ENCODE measurements at places on chromosomes 7 and 10.

- DNase-seq, result no peak
Observed at GRCh38 chr7:43117095-43117494, 4.6 kb downstream of the HECW1 start.

DNA sequence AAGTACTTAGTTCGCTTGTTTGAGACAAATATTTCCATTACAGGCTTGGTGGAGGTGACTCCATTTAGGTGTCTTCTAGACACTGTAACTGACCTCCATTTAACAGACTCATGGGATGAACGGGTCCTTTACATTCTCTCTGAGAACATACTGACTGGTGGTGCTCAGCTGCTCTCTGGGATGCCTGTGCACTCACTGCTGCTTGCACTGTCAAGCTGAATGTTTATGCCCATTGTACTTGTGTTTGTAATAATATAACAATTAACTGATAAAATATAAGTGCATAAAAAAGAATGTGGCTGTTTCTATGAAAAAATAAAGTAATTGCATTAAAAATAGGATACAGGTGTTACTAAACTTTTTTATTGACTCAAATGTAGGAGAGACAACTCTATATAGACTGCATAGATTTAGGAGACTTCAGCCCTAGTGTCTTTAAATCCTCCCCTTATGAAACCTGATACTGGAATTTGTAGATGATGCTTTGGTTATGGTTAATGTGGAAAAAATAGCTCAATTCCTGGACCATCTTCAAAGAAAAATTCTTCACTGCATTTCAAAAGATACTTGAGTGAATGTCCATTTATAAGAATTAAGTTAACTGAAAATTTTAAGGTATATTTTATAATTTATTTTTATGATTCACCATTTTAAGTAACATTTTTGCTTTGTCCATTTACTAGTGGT, 85.4 kb downstream of the CDK14 start:
- DNase-seq, result no peak

DNA sequence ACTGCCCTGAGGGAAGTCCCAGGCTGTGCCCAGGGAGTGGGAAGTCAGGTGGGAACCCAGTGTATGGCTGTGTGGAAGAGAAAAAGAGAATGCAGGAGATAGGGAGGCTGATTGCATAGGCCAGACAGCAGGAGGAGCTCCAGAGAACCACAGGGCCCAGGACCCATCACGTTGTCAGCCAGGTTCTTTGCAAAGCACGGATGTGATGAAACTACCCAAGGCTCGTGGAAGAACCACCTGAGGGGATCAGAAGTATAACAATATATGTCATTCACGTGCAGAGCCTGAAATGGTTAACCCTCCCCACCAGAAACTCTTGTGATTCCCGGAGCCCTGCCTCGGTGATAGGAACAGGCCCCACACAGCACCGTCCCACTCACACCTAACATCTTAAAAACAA, 83.6 kb downstream of the LARP4B start:
- DNase-seq, result no peak

DNA sequence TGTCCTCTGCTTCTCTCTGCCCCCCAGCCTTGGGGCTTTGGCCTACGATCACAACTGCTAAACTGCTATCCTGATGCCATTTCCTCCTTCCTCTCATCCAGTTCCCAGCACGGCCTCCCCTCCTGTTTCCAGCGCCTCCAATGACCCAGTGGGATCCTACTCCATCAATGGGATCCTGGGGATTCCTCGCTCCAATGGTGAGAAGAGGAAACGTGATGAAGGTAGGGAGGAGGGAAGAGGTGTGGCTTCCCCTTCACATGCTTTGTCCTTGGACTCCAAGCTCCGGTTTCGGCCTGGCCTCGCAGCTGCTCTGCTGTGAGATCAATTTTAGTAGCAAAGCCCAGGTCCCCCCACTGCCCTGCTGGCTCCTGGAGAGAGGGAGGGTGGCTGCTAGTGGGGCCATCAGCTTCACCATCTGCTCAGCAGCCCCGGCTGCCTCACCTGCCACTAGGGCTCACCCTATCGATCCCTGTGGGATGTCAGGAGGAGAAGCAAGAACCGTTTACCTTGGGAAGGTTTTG, 35.8 kb downstream of the PAX2 start:
- DNase-seq, result no peak

GRCh38 chr7:101066141-101066832, 19.0 kb upstream of the TRIM56 start:
- DNase-seq, result no peak

GRCh38 chr7:87111877-87112276, 40.4 kb upstream of the DMTF1 start:
- DNase-seq, result no peak

DNA sequence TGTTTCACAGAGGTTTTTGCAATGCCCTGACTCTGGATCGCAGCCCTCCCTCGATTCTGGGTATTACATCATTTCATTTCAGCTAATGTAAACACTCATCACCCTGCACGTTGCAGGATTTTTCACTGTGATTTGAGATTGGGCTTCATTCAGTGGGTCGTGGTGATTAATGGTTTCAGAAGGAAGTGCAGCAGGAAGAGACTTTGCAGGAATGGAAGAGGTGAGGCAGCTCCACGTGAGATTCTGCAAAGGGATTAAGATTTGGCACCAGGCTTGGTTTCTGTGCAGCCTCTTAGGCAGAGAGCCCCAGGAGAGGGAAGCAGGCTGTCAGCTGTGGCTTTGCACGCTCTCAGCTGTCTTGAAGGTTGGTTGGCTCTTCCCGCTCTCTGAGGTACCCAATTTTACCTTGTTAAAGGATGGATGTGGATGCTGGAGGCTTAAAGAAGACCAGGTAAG, 95.2 kb downstream of the PLCE1 start:
- no peak for DNase-seq

- peak; percentile 36 for DNase-seq
Observed at GRCh38 chr10:11242443-11243387, 225.0 kb downstream of the CELF2 start.

DNA sequence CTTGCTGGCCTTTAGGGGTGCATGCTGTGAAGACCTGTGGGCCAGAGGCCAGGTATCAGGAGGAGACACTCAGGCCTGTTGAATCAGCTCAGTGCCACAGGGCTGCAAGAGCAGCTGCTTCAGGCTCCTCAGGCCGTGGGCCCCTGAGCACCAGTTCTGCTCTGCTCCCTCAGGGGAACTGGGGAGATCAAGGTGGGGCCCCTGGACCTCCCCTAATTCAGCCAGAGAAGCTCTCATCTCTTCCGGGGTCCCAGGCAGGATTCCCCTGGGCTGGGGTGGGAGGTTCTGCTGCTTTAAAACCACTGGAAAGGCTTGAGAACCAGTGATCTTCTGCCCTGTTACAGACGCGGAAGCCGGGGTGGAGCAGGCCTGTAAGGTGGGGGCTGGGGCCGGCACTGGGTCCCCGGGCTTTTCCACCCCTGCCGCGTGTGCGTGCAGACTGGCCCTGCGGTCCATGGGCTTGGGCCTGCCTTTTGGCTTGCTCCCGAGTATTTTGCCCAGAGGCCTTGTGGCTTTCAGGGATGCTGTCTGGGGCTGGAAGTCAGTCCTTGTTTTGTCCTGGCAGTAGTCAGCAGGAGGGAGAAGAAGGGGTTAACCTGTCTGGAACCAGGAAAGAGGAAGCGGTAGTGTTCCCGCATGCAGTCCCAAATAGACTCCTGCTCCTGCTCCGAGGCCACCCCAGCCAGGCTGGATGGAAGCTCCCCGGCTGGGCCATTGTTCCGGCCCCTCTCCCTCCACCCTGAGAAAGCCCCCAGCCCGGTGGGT, 74.3 kb downstream of the LHPP start:
- no peak for DNase-seq

- DNase-seq, result peak; percentile 35
Observed at GRCh38 chr10:80407812-80408241, 524 bp upstream of the PRXL2A start.

DNA sequence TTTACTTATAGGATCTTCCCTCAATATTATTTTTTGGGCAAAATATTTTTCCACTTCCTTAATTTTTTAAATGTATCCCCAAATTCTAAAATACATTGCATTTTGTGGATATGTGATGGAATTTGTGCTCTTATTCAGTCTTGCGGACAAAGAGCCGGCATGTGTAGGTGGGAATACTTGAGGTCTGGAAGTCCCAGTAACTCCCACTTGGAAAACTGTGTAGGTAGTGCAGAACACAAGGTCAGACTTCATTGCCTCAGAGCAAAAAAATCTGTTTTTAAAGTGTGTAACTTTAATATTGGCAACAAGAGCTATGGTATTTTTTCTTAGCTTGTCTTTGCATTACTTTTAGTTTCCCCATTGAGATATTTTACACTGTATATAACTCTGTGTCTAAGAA, 68.5 kb upstream of the SEMA3A start:
- no peak for DNase-seq

DNA sequence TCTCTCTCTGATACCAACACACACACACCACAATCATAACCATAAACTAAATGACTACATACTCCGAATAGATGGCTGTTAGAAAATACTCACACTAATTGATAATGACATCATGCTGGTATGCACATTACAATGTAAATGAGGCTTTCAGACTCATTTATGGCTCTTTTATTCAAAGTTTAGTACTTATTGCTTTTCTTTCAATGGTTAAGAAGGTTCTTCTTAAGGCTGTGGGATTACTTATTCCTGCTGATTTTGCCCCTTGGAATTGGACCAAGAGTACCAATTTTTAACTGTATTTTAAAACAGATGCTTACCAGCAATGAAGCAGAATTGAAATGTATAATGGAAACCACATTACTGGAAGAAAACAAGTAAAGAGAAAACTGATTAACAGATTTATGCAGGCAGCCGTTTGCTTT, 20.6 kb upstream of the CABCOCO1 start:
- no peak for DNase-seq

- DNase-seq, result no peak
Observed at GRCh38 chr7:25012254-25012653, 32.3 kb upstream of the OSBPL3 start.

GRCh38 chr7:51261950-51262795, 54.4 kb downstream of the COBL start:
- no peak for DNase-seq

DNA sequence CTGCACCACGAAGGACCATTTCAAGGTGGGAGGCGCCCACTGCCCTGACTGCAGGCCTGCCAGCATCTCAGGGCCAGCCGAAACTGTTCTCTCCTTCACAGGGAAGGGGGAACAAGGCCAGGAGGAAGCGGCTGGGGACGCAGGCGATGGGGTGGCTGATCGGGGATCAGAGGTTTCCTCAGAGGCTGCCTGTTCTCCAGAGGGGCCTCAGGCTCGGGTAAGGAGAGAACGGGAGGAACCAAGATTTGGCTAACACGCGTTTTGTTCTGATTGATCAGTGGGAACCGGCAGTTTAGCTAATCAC, 87.9 kb downstream of the DIP2C start:
- no peak for DNase-seq

DNA sequence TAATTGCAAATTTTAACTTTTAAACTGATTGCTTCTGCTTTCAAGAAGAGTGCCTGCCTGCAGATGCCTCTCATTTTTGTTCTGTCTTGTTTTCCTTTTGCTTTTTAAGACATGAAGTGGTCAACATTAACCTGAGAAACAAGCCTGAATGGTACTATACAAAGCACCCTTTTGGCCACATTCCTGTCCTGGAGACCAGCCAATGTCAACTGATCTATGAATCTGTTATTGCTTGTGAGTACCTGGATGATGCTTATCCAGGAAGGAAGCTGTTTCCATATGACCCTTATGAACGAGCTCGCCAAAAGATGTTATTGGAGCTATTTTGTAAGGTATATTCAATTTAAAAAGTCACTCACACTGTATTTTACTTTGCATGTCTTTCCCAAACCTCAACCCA, 8.8 kb downstream of the GSTO2 start:
- DNase-seq, result no peak

- no peak for DNase-seq
Observed at GRCh38 chr10:48536916-48537890, 67.7 kb downstream of the ARHGAP22 start.

GRCh38 chr7:20032741-20033140, 184.4 kb downstream of the MACC1 start:
- DNase-seq, result no peak

DNA sequence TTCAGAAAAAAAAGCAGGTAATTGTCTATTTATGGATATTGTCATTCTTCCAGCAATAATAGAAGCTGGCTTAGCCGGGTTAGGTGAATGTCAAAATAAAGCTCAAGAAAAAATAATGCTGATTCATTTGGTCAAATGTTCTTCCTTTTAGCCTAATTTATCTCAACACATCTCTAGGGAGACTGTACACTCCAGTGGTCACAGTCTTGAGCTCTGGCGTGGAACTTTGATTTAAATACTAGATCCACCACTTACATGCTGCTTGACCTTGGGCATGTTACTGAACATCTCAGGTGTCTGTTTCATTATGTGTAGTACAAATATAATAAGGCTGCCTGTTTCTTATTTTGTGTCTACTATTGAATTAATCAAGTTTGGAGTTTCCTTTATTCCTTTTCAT, 22.0 kb downstream of the PRTFDC1 start:
- no peak for DNase-seq
